ENCODE measurements at places on chromosomes 12 and 14. TPM values are rescaled to one million over a fixed set of nuclear protein-coding genes. Genes with fewer than 3 reads are reported as not detected.

- peak overlapping the region; percentile 72 for H3K4me3 ChIP-seq
- 0 out of 2 replicates have a peak, but pooled peaks cover 3% of the 10 kb centered on the region for H3K4me1 ChIP-seq
- H3K27me3 ChIP-seq = no peaks in the 10 kb centered on the region
Observed at GRCh38 chr12:26833743-26834490, 923 bp upstream of the ITPR2 start.

DNA sequence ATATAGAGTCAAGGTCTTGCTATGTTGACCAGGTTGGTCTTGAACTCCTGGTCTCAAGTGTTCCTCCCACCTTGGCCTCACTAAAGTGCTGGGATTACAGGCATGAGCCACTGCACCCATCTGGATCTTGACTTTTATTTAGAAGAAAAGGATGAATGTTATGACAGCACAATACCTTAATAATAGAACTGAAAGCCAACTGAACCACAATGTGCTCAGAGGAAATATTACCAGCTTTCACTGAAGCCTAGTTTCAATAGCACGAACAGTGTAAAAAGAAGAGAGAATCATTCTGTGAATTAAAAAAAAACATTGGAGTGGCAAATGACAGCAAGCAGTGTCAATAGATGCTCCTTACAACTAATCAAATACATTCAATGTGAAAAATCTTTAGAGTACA, 239.2 kb upstream of the RMST start:
- H3K4me3 ChIP-seq = no peak overlapping the region
- no peaks in the 10 kb centered on the region for H3K27me3 ChIP-seq
- H3K4me1 ChIP-seq = no peaks in the 10 kb centered on the region
- H3K36me3 ChIP-seq = no peaks in the 10 kb centered on the region
- DNase-seq = no peak

GRCh38 chr12:59040656-59041055, 120.4 kb upstream of the LRIG3 start:
- peak overlapping the region; percentile 86 for H3K27ac ChIP-seq
- DNase-seq = peak; percentile 80
- no peak overlapping the region for H3K4me3 ChIP-seq
- peaks cover 50% of the 10 kb centered on the region for H3K4me1 ChIP-seq

DNA sequence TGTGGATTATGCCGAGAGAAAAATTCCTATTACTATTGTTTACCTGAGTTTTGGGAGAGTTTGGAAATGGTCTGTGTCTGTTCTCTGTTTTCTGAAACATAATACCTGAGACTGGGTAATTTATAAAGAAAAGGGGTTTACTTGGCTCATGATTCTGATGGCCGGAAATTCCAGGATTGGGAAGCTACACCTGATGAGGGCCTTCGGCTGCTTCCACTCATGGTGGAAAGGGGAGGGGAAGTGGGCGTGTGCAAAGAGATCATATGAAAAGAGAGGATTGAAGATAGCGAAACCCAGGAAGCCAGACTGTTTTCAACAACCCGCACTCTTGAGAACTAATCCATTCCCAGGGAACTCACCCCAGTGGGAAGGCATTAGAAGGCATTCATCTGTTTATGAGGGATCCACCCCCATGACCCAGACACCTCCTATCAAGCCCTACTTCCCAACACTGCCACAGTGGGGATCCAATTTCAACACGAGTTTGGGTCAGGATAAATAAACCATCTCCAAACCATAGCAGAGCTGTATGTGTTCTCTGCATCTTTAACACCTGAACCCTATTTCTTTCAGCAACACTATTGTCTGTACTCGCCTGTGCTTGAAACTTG, 51.1 kb downstream of the APAF1 start:
- H3K27ac ChIP-seq = no peak overlapping the region
- no peaks in the 10 kb centered on the region for H3K27me3 ChIP-seq
- no peak overlapping the region for H3K4me3 ChIP-seq
- no peak for DNase-seq

DNA sequence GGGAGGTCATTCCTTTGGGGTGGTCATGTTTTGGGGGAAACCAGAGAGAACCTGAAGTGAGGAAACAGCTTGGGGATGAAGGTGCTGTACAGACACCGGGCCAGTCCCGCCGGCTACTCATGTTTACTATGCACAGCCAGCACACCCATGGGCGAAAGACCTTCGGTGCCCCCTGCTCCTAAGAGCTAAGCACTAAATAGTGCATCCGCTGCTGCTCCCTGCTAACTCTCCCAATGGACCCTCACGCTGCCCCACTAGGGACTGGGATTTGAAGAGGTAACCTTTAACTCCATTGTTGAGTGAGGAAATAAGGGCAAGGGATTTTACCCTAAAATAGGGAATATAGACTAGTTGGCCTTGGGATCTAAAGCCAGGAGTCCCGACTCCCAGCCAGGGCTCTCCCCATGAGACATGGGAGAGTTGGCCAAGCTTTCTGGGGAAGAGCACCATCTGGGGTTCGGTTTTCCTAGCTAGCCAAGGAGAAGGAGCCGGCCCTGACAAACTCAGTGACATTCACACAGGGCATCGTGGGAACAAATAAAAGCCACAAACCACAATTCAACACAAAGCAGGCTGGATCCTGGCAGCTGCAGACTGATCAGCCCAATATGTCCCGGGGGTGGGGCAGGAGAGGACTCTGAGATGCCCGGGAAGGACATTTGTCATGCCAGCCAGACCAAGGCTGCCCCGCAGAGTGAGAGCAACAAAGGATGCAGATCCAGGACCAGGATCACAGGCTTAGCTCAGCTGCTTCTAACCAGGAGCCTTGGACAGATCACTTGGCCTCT, 91.7 kb downstream of the SINHCAF start:
- H3K4me1 ChIP-seq = peaks cover 24% of the 10 kb centered on the region
- DNase-seq = peak; percentile 79
- H3K27ac ChIP-seq = peak overlapping the region; percentile 77
- H3K36me3 ChIP-seq = no peaks in the 10 kb centered on the region
- peak overlapping the region; percentile 32 for H3K4me3 ChIP-seq
- no peaks in the 10 kb centered on the region for H3K27me3 ChIP-seq

DNA sequence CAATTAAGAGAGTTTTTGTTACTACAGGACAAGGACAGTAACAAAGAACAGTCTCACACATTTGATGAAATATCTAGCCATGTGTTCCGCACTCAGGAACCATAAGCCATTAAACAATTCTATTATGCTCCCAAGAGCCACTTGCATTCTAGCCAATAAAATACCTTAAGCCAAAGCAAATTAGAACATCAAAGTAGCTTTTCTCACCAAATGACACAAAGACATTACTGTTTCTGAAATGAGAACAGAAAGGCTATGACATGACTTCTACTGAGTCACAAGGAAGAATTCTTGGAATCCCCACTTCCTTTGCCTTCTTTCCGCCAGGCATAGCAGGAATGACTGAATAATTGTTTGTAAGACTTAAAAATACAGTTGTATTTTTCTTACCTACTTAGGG, 445.8 kb downstream of the ATP23 start:
- H3K27me3 ChIP-seq = peaks cover 49% of the 10 kb centered on the region
- no peaks in the 10 kb centered on the region for H3K36me3 ChIP-seq
- H3K4me3 ChIP-seq = no peak overlapping the region
- DNase-seq = no peak
- H3K27ac ChIP-seq = no peak overlapping the region

DNA sequence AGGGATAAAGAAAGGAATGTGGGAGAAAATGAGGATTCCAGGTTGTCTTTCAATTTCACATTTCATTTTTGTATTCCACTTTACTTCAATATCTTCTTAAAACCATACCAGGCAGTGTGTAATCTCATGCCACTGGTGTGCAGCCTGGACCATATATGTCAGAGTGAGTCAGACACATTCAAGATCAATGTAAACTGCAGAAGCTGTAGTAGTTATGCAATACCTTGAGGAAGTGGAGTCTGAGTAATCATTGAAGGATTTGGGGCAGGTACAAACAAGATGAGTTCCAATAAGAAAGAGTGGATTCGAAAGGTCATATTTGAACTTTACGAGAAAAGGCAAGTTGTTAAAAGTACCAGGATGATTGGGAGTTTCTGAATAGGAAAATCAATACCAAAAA, 14.1 kb downstream of the PLCZ1 start:
- DNase-seq = no peak
- no peak overlapping the region for H3K27ac ChIP-seq
- no peaks in the 10 kb centered on the region for H3K4me1 ChIP-seq
- no peaks in the 10 kb centered on the region for H3K27me3 ChIP-seq

DNA sequence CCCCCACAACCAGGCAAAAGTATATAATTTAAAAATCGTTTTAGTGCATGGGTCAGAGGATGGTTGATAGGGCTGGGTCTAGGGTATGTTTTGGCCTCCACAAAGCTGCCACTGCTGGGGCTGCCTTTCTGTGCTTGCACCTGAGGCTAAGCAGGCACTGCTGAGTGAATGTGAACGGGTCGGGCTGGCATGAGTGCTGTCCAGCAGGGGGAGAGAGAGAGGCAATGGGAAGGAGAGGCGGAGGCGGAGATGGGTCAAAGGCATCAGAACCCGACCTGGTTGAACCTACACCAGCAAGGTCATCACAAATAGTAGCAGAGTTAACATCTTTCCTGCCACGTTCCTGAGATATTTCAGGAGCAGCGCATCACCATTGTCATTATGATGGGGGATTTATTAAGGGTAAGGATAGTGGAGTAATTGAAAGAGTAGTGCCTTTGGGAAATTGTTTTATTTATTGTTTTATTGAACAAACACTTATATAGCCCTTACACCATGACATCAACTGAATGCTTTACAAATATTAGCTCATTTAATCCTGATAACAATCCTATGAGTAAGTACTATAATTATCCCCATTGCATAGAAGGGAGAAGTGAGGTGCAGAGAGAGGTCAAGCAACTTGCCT, 5.8 kb upstream of the NRXN3 start:
- H3K4me1 ChIP-seq = no peaks in the 10 kb centered on the region
- no peak overlapping the region for H3K27ac ChIP-seq
- DNase-seq = peak; percentile 6
- no peaks in the 10 kb centered on the region for H3K36me3 ChIP-seq

GRCh38 chr12:124185971-124186686, 108.8 kb upstream of the RFLNA start:
- H3K4me3 ChIP-seq = no peak overlapping the region
- no peak for DNase-seq
- H3K27me3 ChIP-seq = no peaks in the 10 kb centered on the region
- peaks cover 28% of the 10 kb centered on the region for H3K4me1 ChIP-seq
- no peak overlapping the region for H3K27ac ChIP-seq
- H3K36me3 ChIP-seq = no peaks in the 10 kb centered on the region

- no peak overlapping the region for H3K4me3 ChIP-seq
- peaks cover 15% of the 10 kb centered on the region for H3K27me3 ChIP-seq
- H3K4me1 ChIP-seq = no peaks in the 10 kb centered on the region
- no peak overlapping the region for H3K27ac ChIP-seq
- H3K36me3 ChIP-seq = no peaks in the 10 kb centered on the region
Observed at GRCh38 chr12:52398176-52398575, 8.0 kb downstream of the KRT82 start.

- H3K4me3 ChIP-seq = no peak overlapping the region
- DNase-seq = no peak
- H3K36me3 ChIP-seq = peaks cover 5% of the 10 kb centered on the region
- H3K4me1 ChIP-seq = no peaks in the 10 kb centered on the region
- no peak overlapping the region for H3K27ac ChIP-seq
- H3K27me3 ChIP-seq = no peaks in the 10 kb centered on the region
Observed at GRCh38 chr14:67285876-67286452, 44.7 kb downstream of the PALS1 start.

DNA sequence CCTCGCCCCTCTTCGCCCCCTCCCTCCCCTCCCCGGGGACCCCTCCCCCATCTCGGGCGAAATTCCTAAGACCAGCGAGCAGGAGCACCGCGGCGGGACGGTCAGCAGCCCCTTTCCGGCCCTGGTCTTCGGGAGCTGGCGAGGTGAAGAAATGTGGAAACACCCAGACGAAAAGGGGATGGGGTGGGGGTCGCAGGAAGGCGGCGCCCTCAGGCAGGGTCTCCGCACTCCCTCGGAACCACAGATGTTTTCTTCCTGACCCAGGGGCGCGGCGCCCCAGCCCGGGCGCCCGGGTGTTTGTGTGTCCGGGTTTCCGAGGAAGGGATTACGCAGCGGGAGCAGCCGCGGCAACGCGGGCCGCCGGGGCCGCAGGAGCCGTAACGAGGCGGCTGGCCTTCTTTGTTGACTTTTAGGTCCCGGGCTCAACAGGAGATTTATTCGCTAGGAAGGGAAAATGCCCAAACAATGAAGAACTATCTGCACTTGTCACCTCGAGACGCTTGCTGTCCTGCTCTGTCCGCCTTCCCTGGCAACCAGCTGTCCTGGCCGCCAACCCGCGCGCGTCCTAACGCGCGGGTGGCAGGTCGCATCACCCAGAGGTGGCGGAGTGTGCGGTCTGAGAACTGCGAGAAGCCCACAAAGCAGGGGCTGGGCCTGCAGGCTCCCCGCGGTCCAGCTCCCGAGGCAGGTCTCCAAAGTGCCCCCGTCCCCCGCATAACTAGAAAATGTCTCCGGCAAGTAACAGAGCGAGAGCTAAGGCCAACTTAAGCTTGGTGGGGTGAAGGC, 7.0 kb downstream of the FOXA1 start:
- no peaks in the 10 kb centered on the region for H3K4me1 ChIP-seq
- DNase-seq = no peak
- H3K36me3 ChIP-seq = no peaks in the 10 kb centered on the region
- H3K4me3 ChIP-seq = peak overlapping the region; percentile 53
- no peak overlapping the region for H3K27ac ChIP-seq

Gene CRACR2A
- total RNA-seq = 14.3 TPM

Gene CRIP2
- 71.7 TPM for total RNA-seq

Gene CFAP251
- 0.41 TPM for total RNA-seq

Gene ARPC3
- 112 TPM for total RNA-seq

Gene GYS2
- 0.05 TPM for total RNA-seq

Data from SJCRH30 (cell line).